ENCODE measurements at places on chromosomes 2 and 18.

- no peak for DNase-seq
These were observed 333.8 kb downstream of the ALK start for GRCh38 chr2:29587402-29588190.

DNA sequence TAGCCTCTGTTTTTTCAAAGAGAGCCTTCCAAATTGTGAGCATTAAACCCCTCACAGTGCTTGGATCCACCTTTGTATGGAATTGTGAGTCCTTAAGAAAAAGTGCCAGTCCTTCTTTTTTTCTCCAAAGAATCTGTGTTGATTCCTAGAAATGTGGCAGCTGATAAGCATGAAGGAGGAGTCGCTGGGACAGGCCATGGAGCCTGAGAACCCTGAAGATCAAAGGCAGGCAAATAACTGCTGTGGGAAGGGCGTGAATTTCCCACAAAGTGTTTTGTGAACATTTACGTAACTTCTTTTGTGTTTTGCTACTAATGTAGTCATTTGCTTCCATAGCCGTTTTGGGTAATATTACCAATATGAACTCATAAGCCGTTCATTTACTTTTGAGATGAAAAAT lies 27.7 kb upstream of the CHMP1B start:
- DNase-seq: no peak

- peak; percentile 91 for DNase-seq
These were observed 310.2 kb upstream of the STON1 start for GRCh38 chr2:48219555-48220436.

GRCh38 chr18:45821711-45822110 lies 3.8 kb upstream of the SIGLEC15 start:
- DNase-seq: no peak

GRCh38 chr18:34740724-34741123 lies 30.6 kb downstream of the DTNA start:
- DNase-seq: no peak

DNA sequence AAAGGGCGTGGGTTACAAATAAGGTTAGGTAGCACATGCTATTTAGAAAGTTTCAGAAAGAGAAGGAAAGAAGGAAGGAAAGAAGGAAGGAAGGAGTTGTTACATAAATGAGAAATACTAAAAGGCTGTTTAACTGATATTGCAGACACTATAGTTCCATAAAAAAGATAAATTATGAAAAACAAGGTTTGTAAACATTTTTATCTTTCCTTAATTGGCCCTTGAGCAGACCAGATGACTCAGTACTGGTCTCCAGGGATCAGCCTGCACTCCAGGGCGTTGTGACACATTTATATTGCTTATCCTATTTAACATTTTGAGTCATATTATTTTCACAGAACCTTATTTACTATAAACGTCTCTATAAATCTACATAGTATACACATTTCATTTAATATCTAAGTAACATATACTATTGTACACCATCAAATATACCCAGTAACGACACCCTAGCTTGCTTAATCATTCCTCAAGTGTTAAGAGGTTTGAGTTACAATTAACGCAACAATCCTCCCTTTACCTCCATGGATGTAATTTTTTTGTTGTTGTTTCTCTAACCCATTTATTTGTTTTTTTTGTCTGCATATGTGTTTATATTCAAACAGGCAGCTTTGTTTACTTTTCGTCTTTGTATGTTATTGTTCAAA lies 2.8 kb upstream of the RAB31 start:
- DNase-seq: no peak

GRCh38 chr2:121722479-121722878 lies 14.2 kb downstream of the NIFK start:
- DNase-seq: no peak

DNA sequence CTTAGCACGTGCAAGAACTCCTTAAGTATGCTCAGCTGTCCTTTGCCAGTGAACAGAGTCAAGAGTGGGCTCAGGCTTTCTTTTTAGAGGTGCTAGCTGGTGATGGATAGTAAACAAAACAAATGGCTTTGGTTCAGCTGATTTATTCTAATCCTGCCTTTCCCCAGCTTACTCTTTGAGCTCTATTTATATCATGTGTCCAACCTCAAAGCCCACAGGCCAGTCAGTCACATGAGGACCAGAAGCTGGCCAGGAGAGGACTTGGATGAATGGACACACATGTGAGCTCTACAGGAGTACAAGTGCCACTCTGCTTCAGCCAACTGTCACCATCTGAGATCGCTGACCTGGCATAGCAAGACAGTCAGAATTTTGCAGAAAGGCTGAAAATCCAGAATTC lies 59.4 kb downstream of the STK39 start:
- DNase-seq: no peak

GRCh38 chr2:102138331-102138730 lies 4.2 kb upstream of the IL1R1 start:
- DNase-seq: no peak

- no peak for DNase-seq
These were observed 31.0 kb downstream of the INSIG2 start for GRCh38 chr2:118119158-118119727.

- DNase-seq: no peak
These were observed 25.0 kb upstream of the MAP3K20 start for GRCh38 chr2:173050684-173051083.

DNA sequence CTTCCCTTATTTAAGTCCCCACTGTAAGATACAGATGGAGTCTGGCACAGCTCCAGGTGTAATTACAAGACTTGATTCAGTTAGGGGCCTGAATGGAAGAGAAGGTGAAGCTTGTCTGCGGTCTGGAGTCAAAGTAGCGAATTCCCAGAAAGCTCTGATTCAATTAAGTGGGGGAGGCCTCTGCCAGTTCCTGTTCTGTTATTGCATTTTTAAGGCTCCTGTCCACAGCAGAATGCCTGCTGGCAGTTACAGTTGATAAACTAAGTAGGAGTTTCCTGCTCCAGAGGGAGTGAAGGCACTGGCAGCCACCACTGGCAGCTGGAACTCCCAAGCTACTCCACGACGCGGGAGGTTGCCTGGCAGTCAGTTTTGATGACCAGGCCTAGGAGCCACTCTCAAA lies 181.1 kb downstream of the SOCS6 start:
- no peak for DNase-seq

DNA sequence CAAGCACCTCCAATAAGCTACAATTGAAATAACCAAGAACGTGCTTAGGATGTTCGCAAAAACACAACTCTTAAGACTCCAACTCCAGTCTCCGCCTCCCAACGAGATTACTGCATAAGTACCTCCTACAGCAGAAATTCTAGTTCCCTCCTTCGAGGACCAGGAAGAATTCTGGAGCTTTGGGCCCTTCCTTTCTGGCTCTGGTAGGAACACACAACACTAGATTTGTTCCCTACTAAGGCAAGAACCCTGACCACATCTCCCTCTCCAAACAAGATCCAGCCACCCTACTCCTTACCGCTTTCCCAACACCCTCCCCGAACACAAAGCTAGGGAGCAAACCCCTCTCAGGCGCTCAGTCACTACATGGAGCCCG lies 721 bp downstream of the ADAM17 start:
- DNase-seq: peak; percentile 29

DNA sequence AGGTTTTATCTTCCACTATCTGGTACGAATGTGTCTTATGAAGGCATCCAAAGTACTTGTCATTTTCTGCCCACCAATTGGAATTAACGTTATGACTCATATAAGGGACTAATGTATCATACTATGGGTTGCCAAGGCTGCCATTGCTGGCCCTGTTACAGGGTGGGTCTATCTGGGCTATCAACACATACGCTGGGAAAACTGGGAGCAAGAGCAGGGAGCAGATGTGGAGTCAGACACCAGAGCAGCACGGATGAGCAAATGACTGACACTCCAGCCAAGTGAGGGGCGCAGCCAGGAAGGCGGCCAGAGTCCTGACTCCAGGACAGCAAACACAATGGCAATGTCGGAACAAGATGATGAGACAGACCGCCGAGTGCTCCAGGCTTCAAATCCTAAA lies 145.9 kb downstream of the COPS8 start:
- no peak for DNase-seq

DNA sequence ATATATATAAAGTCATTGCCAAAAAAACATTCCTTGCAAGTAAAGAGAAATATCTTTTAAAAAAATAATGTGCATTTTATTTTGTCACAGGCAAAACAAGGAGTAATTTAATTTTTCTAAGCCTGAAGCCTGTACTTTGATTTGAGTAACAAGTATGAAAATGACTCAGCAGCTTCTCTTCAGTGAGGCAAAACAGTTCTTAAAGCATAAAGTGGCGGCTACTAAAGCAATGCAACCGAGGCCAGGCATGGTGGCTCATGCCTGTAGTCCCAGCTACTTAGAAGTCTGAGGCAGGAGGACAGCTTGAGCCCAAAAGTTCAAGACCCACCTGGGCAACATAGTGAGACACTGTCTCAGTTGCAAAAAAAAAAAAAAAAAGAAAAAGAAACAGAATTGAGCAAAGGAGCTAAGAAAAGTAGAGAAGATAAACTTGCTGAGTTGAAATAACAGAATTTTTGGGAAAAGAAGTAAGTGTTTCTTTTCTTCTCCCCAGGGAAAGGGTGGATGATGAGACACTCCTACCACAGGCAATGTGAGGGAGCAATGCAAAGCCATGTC lies 29.6 kb downstream of the DOK1 start:
- no peak for DNase-seq

DNA sequence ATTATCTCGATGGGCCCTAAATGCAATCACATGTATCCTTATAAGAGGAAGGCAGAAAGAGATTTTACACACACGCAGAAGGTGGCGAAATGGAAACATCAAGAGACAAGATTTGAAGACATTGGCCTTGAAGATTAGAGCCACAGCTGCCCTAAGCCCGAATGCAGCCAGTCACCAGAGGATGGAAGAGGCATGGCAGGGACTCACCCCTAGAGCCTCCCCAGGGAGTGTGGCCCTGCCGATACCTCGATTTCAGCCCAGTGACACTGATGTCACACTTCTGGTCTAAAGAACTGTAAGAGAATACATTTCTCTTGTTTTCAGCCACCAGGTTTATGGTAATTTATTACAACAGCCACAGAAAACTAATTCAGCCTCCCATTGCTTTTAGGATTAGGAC lies 17.4 kb downstream of the TTC39C start:
- DNase-seq: no peak

DNA sequence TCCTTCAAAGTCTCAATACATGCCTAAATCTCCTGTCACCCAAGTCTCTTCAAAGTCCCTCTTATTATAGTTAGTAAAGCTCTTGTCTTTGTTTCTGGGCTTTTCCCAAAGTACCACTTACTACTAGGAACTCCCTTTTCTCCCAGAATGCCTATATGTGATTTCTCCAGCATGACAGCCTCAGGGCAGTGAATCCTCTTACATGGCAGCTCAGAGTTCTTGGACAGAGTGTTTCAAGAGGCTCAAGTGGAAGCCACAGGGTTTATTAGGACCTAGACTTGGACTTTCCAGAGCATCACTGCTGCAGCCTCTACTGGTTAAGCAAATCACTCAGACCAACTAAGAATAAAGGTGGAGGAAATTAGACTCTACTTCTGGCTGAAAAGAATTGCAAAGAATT lies 98.9 kb downstream of the CSRNP3 start:
- no peak for DNase-seq

All from HepG2 (cell line).